GM12891 (cell line): ENCODE measurements at places on chromosomes 2 and 18.

GRCh38 chr2:20366672-20367116 is 16.1 kb upstream of the PUM2 start:
- no peak for DNase-seq

DNA sequence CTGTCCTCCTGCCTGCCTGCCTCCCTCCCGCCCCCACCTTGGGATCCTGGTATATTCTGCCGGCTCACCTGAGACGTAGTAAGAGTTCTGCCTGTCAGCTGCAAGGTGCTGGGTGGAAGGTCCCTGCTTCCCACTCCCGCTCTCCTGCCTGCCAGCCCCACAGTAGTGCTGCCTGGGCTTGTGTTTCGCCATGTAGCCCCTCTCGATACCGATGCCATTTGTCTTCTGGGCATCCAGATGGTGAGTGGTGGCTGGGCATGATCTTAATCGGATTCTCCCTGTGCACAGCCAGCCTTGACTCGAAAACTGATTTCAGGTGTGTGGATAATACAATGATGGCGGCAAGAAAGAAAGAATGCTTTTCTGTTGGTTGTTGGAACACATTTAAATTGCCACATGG is 184.9 kb downstream of the AGAP1 start:
- no peak for DNase-seq

- DNase-seq, result peak; percentile 40
Measured at GRCh38 chr18:9771261-9771976, 63.3 kb downstream of the RAB31 start.

- DNase-seq, result no peak
Measured at GRCh38 chr2:180494286-180494685, 486.1 kb upstream of the UBE2E3 start.

DNA sequence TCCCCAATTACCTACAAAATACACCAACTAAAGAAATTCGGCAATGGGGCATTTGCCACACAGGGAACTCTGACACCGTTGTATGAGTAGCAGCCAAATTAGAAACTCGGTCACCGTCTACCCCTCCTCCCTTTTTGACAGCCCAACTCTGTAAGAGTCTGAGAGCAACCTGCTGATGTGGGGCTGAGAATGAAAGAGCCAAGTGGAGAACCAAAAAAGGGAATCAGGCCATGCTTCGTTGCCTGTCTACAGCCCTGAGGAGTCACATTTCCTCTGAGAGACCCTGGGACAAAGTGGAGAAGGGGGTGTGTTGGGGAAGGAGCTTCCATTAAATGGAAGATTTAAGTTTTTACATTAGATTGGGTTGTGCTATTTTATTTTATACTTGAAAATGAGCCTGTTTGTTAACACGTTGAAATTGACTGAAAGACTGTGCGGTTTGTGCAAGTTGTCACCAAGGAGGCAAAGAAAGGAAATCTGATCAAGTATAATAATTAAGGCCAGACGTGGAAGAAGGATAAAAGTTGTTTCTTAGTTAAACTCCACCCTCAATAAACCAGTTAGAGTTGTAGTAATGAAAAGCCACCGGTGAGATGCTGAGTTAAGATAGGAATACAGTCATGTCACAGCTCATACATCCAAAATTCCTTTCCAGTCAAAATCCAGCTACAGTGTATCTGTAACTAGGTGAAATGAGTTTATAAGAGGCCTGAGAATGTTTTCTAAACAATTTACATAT is 131.7 kb upstream of the CREB1 start:
- DNase-seq, result no peak
